ENCODE measurements at places on chromosomes 5 and 9.

GRCh38 chr5:40442346-40442745 is 237.4 kb upstream of the PTGER4 start:
- DNase-seq: no peak

GRCh38 chr5:155460501-155460931 is 447.0 kb downstream of the KIF4B start:
- DNase-seq: no peak

DNA sequence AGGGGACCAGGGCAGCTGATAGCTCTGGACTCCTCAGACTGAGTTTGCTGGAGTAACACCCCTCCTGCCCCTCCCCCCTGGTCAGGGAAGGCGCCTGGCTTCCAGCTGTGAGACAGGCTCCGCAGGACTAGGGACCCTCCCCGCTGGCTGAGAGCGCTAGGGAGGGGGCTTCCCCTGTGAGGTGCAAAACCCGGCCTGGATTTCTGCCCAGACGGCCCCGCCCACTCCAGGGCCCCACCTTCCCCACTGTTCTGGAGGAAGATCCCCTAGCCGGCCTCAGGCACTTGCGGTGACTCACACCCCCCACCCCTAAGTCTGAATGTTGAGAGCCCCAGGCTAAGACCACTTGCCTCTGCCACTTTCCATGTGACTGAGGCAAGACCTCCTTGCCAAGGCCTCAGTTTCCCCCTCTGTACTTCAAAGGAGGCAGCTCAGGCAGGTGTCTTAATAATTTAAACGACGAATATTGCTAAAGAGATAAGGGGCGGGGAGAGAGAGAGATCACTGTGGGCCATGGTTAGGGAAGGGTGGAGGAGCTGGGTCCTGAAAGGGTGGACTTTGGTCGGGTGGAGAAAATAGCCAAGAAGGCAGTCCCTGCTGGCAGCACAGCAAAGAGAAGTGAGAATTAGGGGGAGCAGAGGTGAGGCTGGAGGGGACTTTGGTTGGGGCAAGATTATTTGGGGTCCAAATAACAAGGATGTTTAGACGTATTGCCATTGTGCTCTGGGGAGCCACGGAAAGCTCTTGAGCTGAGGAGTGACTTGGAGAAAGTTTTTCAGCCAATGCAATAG is 1.0 kb upstream of the DAB2IP start:
- no peak for DNase-seq

DNA sequence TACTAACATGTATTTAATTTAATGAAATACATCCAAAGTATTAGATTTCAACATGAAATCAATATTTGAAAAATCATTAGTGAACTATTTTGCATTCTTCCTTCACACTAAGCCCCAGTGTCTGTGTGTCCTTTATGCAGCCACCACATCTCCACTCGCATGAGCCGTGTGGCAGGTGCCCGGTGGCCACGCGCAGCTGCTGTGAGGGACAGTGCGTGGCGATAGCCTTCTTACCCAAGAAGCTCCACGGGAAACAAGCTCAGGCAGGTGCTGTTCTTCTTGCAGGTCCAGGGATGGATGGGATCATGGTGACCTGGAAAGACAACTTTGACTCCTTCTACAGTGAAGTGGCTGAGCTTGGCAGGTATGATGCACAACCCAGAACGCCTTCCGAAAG is 79.3 kb upstream of the OTULINL start:
- DNase-seq: no peak

- no peak for DNase-seq
These were observed 6.5 kb downstream of the TNFSF8 start for GRCh38 chr9:114923918-114924317.

DNA sequence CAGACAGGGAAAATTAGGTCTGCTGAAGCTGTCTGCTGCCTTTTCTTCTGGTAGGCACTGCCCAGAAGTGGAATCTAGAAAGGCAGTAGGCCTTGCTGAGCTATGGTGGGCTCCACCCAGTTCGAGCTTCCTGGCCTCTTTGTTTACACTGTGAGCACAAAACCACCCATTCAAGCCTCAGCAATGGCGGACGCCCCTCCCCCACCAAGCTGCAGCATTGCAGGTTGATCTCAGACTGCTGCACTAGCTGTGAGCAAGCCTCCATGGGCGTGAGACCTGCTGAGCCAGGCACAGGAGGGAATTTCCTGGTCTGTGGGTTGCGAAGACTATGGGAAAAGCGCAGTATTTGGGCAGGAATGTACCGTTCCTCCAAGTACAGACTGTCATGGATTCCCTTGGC is 18.5 kb downstream of the AGTPBP1 start:
- DNase-seq: no peak

GRCh38 chr5:169302491-169303118 is 1.7 kb upstream of the SLIT3 start:
- peak; percentile 3 for DNase-seq

GRCh38 chr9:71822456-71822855 is 54.1 kb upstream of the CEMIP2 start:
- no peak for DNase-seq

- no peak for DNase-seq
These were observed 14.8 kb downstream of the IL9 start for GRCh38 chr5:135880801-135881200.

- no peak for DNase-seq
These were observed at the start of gene CIZ1 for GRCh38 chr9:128191406-128192046. TSS of gene CIZ1 (minus strand) at chr9:128191572. CDS start at chr9:128190857, 715 bp downstream.

- DNase-seq: no peak
These were observed 331.9 kb upstream of the KLF9 start for GRCh38 chr9:70746316-70746715.

- no peak for DNase-seq
These were observed 1.3 kb downstream of the SCGB3A1 start for GRCh38 chr5:180589771-180590542.

GRCh38 chr9:96241391-96241809 is 60.6 kb downstream of the HSD17B3 start:
- DNase-seq: no peak

GRCh38 chr9:77794985-77795384 is 146.9 kb upstream of the GNA14 start:
- no peak for DNase-seq

GRCh38 chr5:32231929-32232328 is 57.8 kb upstream of the GOLPH3 start:
- DNase-seq: no peak

DNA sequence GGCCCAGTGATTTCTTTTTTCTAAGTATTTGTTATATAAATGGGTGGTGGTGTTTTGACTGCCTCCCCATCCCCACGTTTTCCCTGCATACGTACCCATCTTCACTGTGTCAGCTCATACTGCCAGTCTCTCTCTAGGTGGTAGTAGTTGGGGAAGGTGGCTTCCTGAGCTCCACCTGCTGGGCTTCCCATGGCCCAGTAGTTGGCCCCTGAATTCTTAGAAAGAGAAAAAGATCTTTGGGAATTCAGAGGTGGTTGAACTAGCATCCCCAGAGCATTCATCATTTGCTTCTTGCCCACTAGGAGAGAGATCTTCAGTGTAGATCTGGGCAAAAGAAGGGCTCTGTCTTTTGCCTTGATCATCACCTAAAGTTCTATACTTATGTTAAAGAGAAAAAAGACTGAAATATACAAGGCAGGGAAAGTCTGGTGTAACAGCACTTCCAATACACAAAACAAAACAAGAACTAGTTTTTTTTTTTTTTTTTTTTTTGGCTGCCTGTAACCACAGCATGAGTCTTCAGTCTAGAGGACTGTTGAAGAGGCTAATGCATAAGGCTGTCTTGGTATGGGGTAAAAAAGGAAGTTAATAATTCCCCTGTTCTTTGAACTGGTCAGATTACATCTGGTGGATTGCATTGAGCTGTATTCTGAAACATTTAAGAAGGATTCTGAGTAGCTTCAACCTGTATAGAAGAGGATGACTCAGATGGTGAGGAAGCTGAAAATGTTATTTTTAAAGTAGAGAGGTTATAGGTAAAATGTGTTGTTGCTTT is 128.7 kb downstream of the ATG10 start:
- DNase-seq: no peak

DNA sequence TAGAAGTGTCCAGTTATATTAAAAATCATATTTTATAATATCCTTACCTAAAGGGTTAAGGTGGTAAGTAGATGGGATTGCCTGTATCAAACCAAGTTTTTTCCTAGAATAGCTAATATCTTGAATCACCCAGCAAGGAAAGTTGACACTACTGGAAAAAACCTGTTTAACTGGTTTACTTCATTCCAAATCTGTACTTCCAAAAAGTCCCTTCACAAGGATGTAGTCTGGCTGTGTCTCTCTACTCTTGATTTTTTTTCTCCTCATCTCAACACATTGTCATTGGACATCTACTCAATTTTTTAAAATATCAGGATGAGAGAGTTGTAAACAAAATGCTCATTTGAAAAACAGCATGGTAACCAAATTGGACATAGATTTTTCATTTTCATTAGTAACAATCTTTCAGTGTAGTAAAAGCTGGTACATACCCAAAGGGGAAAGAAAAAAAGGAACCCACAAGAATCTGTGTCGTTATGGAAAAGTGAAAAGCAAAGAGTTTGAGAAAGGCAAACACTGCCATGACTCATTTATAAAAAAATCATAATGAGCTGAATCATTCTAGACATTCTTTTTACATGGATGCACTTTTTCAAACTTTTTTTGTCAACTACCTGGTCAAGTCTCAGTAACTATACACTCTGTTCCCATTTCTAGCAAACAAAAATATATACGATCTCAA is 173.5 kb downstream of the GLIS3 start:
- no peak for DNase-seq

- DNase-seq: no peak
These were observed 76.0 kb upstream of the XPA start for GRCh38 chr9:97773091-97773490.

DNA sequence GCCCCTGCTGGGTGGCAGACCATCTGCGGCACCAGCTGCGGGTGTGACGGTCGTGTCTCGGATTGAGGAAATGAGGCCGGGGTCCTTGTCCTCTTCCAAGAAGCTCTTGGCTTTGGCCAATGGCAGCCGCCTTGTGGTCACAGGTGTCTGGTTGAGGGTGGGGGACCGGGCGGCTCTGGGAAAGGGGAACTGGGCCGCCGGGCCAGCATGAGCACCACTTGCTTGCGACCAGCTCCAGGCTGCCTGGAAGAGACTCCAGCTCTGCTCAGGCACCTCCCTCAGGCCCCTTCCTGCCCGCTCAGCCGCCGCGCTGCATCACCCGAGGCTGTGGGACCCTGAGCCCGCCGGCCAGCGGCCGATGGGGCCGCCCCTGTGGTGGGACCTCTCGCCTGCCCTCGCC is 59.7 kb downstream of the RXRA start:
- no peak for DNase-seq

DNA sequence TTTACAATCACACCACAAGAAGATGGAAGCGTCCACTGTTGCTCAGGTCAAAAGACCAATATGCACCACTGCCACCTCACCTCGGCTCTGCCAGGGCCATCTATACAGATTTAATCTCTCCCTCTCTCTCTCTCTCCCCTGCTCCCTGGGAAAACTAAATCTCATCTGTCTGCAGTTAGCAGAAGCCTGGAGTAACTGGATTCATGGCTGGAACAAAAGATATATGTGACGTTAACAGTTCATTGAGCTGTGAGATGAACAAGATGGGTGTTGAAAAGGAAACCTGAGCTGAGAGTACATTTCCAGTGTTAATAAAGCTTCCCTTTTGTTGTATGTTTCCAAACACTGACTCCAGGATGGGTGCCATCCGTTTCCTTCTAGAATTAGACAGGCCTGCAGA is 369.7 kb downstream of the CDK5RAP2 start:
- DNase-seq: no peak

GRCh38 chr5:16427587-16427986 is 38.0 kb downstream of the ZNF622 start:
- no peak for DNase-seq

DNA sequence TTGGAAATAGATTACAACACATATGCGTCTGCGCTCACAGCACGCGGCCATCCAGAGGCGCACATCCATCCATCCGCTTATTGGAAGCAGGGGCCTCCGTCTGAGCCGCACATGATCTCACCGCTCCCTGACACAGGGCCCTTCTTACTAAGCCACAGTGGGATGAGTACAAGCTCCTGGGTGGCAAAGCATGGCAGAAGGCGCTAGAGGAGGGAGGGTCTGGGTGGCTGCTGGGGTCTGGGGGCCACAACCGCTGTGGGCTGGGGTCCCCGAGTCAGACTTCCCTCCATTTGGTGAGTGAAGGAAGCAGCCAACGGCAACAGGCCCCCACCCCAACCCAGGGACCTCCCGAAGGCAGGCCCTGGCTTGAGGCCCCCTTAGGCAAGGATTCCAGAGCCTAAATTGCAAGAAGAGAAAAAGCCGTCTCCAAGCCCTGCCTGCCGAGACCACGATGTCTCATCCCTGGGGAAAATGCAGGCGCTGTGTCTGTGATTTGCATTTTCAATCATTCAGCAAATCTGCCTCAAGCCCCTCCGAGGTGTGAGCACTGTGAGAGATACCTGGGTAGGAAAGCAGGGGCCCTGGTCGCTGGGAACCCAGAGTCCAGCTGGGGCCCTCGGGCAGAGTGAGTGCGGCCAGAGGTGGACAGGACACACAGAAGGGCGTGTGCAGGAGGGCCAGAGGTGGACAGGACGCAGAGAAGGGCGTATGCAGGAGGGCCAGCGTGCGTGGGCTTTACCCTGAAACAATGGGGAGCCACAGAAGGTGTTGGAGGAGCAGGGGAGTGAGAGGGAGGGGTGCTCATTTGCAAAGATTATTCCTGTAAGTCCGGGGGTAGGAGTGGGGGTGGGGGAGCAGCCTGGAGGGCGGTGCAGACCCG is 135.7 kb downstream of the OLFM1 start:
- DNase-seq: no peak

DNA sequence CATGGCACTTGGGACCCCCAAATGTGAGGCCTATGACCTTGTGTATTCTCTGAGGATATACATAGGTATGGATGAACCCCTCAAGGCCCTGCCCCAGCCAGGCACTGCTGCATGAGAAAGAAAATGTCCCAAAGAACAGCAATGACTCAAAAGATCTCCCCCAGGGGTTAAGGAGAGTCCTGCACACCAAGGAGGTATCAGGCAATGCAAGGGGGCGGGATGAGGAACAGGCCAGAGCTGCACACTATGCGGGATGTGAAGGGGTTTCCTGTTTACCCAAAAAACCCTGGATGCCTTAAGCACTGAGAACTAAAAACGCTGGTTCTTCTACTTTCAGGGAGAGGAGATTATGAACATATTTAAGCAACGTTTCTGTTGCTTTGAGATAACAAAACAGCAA is 3.4 kb downstream of the RAPGEF1 start:
- DNase-seq: no peak

DNA sequence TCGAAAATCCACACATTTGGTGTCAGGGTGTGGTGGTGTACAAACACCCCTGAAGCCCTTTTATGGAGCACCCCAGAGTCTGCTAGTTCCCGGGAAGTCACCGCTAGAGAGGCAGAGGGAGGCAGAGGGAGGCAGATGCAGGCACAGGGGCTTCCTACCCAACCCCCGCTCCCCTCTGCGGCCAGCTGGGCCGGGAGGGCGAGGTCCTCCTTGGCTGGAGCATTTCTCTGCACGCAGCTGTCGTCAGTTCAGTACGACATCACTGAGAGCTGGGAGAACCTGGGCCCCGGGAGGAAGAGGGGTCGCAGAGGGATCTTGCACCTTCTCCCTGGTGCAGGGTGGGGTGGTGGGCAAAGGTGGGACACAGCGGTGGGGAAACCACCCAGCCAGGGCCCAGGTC is 15.8 kb upstream of the UBAC1 start:
- no peak for DNase-seq

- no peak for DNase-seq
These were observed 661.0 kb upstream of the C9orf72 start for GRCh38 chr9:28234133-28234893.
